DMS79 treated with DMSO at 0.1 percent for 48 hours (cell line): ENCODE measurements at places on chromosomes 4 and X.

GRCh38 chrX:19121898-19122640 is at the start of gene ADGRG2:
Gene ADGRG2 (minus strand): TSS chrX:19122468. CDS start chrX:19068834, 53,634 bp downstream.
- DNase-seq, result no peak

DNA sequence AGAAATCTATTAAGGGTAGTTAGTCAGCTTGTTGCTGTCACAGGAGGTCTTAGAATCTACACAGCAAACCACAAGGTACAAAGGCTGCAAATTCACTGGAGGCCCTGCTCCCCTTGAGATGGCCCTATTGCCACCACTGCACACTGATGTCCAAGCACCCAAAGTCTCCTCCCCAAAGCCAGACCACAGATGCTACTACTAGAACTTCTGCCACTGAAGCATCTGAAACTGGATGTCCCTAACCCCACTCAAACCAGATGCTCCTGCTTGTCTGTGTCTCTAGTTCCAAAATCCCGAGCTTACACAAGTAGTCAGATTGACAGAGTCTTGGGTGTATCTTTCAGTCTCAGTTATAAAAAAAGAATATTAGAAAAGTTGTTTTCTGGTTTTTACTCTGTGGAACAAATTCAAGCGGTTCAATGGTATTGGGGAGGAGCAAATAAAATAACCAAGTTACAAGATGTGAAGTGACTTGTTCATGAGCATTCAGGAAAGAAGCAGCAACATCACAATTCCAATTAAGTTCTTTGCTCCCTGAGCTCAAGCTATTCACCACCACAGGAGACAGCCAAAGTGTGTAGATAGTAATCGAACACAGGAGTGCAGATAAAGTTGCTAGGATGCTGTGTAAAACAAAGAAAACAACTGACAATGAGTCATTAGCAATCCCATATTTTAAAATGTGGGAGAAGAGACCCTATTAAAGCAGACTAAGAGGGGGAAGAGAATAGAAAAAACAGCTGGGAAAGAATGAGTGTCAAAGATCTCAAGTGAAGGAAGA is 352.3 kb downstream of the PDGFC start:
- DNase-seq, result no peak

DNA sequence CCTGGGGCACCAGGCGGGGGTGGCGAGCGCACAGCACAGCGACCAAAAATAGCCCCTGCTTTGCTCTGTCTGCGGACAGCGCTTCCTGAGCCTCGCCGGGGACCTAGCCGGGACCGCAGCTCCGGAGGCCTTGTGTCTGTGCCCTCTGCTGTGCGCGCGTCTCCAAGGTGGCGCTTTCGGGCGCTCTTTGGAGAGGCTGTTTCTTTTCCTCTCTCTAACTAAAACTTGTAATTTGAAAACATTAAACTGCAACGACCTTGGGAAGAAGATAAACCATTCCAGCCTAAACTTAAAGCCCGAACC is 3.4 kb downstream of the ARX start:
- no peak for DNase-seq

- DNase-seq, result no peak
Observed at GRCh38 chrX:12425496-12425895, 287.2 kb downstream of the FRMPD4 start.

- DNase-seq, result peak; percentile 38
Observed at GRCh38 chrX:152637649-152638442, at the start of gene GABRQ. Gene GABRQ (plus strand): TSS chrX:152637895. CDS start chrX:152638203, 308 bp downstream.

- DNase-seq, result no peak
Observed at GRCh38 chr4:25011135-25011866, 19.4 kb downstream of the LGI2 start.

- no peak for DNase-seq
Observed at GRCh38 chr4:140707325-140707724, 48.9 kb downstream of the TBC1D9 start.

DNA sequence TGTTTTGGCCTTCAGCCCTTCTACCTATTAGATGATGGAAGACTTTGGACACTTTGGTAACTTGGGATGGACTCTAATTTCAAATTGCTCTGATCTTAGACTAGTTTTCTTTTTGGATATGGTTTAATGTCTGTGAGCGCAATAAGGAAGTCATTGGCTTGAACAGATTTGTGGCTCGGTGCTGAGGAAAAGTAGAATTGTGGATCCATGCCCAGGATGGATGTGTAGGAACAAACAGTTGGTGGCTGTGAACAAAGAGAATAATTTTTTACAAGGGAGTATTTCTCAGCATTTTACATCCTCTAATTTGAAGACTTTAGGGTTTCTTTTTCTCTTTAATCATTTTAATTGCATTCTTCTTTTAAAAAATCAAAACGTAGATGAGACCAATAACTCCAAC is 327.1 kb downstream of the GLUD2 start:
- DNase-seq, result no peak

GRCh38 chrX:70970482-70970995 is 39.6 kb upstream of the SLC7A3 start:
- peak; percentile 0 for DNase-seq

DNA sequence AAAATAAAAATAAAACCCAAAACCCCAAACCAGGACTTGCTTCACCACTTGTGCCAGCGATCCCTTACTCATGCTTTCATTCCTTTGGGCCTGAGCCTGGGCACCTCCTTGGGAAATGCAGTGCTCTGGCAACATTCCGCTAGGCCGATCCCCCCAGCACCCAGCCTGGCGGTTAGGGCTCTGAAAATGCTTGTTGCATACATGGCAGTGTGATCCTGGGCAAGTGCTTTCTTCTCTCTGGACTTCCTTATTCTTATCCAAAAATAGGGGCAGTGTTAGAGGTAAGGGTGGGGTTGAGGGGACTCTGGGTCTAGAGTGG is 4.6 kb downstream of the ZNF185 start:
- DNase-seq, result no peak

DNA sequence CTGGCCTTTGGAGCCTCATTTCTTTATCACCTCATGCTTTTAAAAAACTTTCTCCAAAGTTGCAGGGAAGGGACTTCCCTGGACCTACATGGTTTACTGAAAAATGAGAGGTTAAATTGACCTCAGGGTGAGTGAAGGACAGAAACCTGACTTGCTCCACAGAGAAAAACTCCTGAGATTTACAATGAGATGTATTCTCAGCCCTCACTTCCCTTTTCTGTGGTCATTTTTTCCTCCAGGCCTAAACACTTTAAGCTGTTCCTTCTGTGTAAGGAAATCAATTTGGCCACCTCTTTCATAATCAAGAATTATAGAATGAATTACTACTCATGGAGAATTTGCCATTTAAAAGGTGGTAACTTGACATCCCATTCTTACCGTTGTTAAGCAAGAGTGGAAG is 77.9 kb downstream of the HPGD start:
- DNase-seq, result no peak

GRCh38 chrX:37350034-37350365 is 836 bp downstream of the PRRG1 start:
- no peak for DNase-seq
